ENCODE measurements at places on chromosomes 11 and 22. TPM values are rescaled to one million over a fixed set of nuclear protein-coding genes. Genes with fewer than 3 reads are reported as not detected.

Gene PVALB
- polyA plus RNA-seq, result 11.0 TPM

GRCh38 chr11:20080032-20080685, 80.1 kb downstream of the DBX1 start:
- no peak for DNase-seq

Gene C11orf98
- 64.6 TPM for polyA plus RNA-seq

Gene MLC1
- polyA plus RNA-seq, result 1.0 TPM

DNA sequence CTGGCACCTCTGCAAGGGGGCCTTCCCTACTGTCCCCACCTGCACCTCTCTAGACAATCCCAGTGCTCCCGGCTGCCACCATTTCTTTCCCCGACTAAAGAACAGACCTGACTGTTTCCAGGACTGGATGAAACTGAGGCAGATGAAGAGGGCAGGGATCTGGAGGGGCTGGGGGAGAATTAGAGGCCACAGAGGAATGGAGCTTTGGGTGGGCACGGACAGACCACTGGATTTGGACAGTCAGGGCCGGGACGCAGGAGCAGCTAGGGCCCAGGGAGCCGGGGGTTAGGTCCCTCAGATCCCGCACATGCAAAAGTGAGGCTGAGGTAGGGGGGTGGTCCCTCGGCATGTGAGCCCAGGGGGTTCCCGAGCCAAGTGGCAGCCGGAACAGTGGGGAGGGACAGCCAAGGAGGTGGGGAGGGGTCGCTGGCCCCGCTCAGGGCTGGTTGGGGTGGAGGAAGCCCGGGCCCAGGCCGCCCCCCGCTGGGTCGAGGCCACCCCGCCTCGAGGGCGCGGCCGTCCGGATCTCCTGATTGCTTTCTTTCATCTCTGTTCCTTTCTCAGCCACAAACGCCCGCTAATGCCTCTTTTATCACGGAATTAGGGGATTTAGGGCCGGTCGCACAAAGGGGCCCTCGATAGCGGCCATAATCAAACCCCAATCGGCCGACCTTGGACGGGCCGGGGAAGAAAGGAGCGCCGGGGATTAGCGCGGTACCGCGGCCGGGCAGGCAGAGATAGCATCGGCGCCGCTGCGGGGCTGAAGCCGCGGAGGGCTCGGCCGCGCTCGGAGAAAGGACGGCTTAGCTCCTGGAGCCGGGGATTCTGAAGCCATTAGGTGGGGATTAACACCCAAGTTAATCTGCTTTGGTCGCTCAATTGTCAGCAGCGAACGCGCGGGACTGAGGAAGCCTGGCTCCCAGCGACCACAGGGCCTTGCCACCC, 9.3 kb downstream of the SLC25A1 start:
- DNase-seq, result no peak

DNA sequence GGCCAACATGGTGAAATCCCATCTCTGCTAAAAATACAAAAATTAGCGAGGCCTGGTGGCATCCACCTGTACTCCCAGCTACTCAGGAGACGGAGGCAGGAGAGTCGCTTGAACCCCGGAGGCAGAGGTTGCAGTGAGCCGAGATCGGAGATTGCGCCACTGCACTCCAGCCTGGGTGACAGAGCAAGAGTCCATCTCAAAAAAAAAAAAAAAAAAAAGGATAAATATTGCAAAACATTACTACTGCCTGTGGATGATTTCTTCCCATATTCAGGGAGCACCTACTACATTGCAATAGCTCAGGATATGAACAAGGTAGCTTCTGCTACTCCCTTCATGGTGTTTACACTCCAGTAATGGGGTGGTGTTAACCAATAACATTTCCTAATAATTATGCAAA, 980.6 kb downstream of the NTM start:
- DNase-seq, result no peak

Gene STK33
- polyA plus RNA-seq, result 28.9 TPM

Gene DRD4
- polyA plus RNA-seq, result 1.5 TPM

- DNase-seq, result no peak
Observed at GRCh38 chr11:109697140-109697843, 275.3 kb downstream of the C11orf87 start.
